Activated CD8-positive, alpha-beta T cell treated with anti-CD3 and anti-CD28 coated beads, Interleukin-2, amount 10 ng/mL, durations not matched to agents 7 days and 5 days (primary cell): ENCODE measurements at places on chromosomes 1 and 21. TPM values are rescaled to one million over a fixed set of nuclear protein-coding genes. Genes with fewer than 3 reads are reported as not detected.

Gene KLHDC8A
- total RNA-seq: not detected

Gene SPRR2A
- not detected for total RNA-seq

Gene RBM11
- 0.50 TPM for total RNA-seq

Gene TMEM9
- total RNA-seq: 18.9 TPM

Gene SH2D5
- total RNA-seq: 0.05 TPM

Gene RASSF5
- 195 TPM for total RNA-seq

Gene ANXA9
- total RNA-seq: not detected

Gene SPRR2B
- total RNA-seq: not detected

Gene S100A12
- total RNA-seq: not detected

Gene HCRTR1
- not detected for total RNA-seq

Gene FAM3B
- total RNA-seq: not detected

Gene SLC2A5
- not detected for total RNA-seq

Gene BARHL2
- not detected for total RNA-seq

Gene BRINP3
- not detected for total RNA-seq

Gene ATP6V0B
- total RNA-seq: 117 TPM

Gene RAD54L
- 59.3 TPM for total RNA-seq

Gene TMEM59
- total RNA-seq: 154 TPM

Gene KLF17
- total RNA-seq: not detected

Gene CCDC17
- 2.6 TPM for total RNA-seq

Gene SPATA45
- total RNA-seq: not detected

Gene FMO3
- not detected for total RNA-seq

Gene OXCT2
- 0.47 TPM for total RNA-seq
